Posterior vena cava (tissue), 2 donors: ENCODE measurements at places on chromosomes 5 and 9. TPM values are rescaled to one million over a fixed set of nuclear protein-coding genes. Genes with fewer than 3 reads are reported as not detected.

DNA sequence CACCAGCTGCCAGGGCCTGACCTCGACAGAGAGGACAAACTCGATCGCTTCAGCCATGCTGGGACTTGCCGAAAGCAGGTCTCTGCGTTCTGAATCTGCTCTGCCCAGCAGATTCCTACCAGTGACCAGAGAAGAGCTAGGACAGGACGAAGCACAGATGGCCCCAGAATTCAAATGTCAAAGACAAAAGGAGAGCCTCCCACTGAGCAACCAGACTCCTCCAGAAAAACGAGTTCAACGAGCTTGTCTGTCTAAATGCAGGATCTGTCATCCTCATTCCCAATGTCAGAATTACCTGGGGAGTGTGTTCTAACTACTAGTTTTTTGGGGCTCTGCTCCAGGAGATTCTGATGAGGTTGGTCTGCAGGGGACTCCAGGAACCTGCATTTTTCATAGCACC is 13.4 kb downstream of the AK8 start:
- no peak for DNase-seq

GRCh38 chr9:87465816-87466215 is 31.9 kb upstream of the DAPK1 start:
- no peak for DNase-seq

DNA sequence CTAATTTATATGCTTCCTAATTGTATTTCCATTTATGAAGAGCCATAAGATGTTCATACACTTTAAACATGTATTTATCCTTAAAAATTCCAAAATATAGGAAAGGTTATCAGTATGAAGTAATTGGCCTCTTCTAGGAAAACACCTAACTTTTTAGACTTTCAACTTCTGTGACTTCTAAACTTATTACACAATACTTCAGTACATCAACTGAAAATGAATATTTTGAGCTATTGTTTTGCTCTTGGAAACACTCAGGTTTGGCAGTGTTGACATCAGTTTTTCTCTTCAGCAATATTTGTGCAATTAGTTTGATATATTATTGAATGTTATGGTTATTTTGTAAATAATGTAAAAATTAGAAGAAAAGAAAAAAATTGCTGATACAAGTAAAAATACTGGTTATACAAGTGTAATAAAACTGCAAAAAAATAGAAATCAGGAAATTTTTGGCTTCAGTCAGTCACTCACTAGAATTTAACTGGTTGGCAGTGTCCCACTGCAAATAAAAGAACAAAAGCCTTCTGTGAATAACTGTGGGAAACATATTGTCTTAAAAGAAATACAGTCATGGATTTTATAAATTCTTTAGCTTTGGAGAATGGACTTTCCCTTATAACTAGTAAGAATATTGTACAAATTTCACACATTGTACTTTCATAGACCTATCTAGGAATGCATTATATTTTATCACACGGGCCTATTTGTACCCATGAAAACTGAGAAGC is 635.9 kb downstream of the TLE1 start:
- no peak for DNase-seq

DNA sequence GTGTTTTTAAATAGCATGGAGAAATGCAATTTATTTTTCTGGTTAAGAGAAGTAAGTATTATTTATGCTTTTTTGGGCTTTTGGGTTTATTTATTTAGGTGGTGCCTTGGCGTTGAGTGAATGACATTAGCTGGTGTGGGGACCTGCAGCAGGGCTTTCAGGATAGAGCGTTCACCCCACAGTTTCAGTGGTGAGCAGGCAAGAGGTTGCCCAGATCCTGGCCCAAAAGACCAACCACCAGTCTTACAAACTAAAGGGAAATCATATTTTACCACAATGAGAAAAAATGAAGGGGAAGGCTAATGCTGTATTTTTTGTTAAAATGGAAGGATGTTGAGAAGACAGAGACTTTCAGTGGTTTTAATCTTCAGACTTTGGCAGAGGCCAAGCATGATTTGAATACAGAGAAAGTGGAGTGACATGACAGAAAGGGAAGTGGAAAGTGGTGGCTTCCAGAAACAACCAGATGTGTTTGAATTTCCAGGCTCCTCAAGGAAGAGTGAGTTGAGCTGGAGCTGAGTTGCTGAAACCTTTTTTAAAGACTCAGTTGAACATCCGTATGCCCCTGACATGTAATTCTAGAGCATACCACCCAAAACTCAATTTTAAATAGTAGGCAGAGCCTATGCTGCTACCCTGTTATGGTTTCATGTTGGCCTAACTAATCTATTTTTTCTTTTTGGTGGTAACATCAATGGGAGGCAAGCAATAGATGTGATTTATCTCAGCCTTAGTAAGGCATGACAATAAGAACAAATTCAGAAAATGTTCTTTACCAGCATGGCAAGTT is 94.8 kb downstream of the AOPEP start:
- DNase-seq = no peak

DNA sequence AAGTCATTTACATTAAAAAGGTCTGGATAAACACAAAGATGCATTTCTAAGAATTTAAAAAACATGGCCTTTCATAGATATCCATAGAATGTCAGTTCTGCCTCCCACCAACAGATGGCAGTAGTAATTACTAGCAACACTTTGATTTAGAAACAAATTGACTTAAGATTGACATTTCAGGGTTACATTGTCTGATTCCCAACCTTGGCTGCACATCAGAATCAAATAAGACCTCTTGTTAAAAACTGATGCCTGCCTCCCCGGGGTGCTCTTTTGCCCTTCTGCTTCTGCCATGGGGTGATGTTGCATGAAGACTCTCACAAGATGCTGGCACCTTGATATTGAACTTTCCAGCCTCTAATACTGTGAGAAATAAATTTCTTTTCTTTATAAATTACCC is 146.2 kb upstream of the GPR151 start:
- no peak for DNase-seq

DNA sequence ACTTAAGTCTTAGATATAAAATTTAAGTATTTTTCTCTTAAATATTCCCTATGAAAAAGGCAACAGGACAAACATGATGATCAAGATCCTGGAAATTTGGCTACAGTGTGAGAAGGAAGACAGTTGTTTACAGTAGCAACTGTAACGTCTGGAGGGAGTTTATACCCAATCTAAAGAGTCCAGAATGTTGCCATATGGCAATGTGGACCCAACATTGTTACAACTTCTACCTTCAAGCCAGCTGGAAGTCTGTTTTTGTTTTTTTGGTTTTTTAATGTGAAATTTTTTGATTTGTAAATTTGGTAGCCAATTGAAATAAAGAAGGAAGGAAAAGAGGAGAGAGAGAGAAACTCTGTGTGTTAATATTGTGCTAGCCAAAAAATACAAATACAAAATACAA is 233.4 kb downstream of the CHSY3 start:
- DNase-seq = no peak

DNA sequence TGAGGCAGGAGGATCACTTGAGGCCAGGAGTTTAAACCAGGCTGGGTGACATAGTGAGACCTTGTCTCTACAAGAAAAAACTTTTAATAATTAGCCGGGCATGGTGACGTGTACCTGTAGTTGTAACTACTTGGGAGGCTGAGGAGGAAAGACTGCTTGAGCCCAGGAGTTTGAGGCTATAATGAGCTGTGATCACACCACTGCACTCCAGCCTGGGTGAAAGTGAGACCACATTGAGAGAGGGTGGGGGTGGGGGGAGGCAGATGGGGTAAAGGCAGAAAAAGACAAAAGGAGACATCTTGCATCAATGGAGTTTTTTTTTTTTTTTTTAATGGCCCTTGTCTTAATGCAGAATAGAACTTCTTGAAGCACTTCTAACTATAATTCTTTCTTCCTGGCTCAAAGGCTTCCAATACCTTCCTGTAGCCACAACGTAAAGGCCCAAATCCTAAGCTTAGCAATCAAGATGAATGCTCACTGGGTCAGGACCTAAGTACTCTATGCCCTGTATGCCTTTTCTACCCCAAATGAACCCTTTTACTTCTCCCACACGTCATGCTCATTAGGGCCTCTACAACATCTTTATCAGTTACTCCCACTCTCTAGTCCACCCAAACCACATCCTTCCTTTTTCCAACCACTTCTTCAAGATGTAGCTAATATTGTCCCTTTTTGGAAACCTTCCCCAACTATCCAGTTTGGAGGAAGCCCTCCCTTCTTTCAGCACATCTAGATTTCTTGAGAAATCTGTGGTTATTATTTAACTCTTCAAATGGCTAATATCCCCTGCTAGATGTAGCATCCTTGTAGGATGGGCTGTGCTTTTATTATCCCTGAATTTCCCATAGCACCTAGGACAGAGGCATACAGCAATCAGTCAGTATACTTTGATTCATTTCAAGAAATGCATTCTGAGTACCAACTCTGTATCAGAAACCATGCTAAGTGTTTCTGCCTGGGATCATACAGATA is 40.8 kb downstream of the CSF2 start:
- DNase-seq = no peak

DNA sequence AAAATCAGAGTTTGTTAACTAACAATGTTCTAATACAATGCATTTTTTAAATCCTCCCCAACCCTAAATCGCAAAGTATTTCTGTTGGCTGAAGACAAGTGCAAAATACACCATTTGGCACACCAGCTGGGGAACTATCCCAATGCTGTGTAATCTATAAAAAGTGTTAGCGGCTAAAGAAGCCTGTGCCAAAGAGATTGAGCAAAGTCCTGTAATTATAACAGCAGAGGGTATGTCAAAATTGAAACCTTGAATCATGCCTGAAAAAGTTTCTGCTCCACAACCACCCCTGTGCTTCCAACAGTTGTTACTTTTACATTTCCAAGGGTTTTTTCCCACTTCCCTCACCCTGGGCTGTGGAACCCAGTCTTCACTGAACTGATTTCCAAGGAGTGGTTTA is 83.1 kb upstream of the PLPP6 start:
- DNase-seq = no peak

DNA sequence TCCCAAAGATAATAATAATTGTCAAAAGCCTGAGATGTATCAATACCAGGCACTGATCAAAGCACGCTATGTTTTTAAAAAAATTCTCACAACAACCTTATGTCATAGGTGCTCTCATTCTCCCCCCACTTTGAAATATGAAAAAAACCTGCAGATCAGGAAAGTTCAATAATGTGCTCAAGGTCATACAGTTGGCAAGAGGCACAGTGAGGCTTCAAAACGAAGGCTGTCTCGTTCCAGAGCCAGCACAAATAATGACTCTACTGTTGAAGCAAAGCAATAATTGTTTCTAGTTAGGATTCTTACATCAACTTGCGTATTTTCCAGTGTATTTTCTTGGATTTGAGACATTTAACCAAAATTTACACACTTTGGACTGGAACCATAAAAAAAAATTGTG is 88.3 kb downstream of the RAB3C start:
- no peak for DNase-seq

GRCh38 chr9:73050065-73050816 is 97.4 kb upstream of the ALDH1A1 start:
- DNase-seq = no peak

- DNase-seq = no peak
These were observed 815 bp downstream of the PDZD2 start for GRCh38 chr5:31639481-31640411.

Gene PCDHA10
- 0.52 TPM for total RNA-seq

Gene SETD9
- 9.3 TPM for total RNA-seq

Gene SPATA31C1
- total RNA-seq = not detected

Gene PAEP
- total RNA-seq = not detected

Gene CARTPT
- total RNA-seq = not detected
